COLO829 (cell line): ENCODE measurements at places on chromosomes 2 and 18.
A peak's percentile ranks its signal among the peaks of the same experiment; 100 is the strongest.

GRCh38 chr2:85698880-85699254 is 4.7 kb downstream of the GNLY start:
- no peak for DNase-seq

DNA sequence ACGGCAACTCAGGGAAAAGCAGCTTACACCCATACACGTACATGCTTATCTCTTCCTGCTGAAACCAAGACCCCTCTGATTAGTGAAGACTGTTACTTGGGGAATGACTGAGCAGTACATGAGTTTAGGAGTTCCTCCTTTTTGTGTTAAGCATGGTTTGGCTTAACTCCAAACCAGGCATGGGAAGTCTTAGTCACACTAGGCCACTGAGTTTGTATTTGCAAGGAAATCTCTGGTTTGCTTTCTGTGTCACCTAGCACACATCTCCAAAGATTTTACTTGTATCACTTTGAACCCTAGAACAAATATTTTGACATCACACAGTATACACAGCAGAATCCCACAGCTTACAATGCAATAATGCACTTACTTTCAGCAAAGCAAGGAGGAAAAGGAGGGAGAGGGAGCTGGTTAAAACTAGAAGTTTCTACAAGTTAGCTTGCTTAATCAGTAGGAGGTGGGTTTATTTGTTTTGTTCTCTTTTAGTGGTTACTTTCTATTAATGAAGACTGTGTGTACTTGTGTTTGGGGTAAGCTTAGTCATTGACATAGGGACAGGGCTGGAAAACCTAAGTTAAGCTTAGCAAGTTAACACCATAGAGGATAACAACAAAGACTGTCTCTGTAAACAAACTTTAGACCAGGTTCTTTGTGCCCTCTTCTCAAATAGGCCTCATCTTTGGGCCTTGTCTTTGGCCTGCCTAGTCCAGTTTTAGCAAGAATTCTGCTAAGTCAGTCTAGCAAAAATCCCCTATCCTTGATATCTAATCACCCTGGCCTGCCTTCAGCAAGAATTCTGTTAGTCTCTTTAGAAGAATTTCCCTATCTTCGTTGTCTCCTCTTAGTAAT is 219.4 kb downstream of the MREG start:
- DNase-seq = no peak

- no peak for DNase-seq
These were observed 259.7 kb downstream of the CMPK2 start for GRCh38 chr2:6605836-6606505.

GRCh38 chr2:64287202-64287740 is 143.1 kb upstream of the PELI1 start:
- DNase-seq = no peak

- DNase-seq = no peak
These were observed 110.7 kb downstream of the SH3RF3 start for GRCh38 chr2:109239720-109240119.

GRCh38 chr2:165762723-165763122 is 31.3 kb downstream of the GALNT3 start:
- no peak for DNase-seq

DNA sequence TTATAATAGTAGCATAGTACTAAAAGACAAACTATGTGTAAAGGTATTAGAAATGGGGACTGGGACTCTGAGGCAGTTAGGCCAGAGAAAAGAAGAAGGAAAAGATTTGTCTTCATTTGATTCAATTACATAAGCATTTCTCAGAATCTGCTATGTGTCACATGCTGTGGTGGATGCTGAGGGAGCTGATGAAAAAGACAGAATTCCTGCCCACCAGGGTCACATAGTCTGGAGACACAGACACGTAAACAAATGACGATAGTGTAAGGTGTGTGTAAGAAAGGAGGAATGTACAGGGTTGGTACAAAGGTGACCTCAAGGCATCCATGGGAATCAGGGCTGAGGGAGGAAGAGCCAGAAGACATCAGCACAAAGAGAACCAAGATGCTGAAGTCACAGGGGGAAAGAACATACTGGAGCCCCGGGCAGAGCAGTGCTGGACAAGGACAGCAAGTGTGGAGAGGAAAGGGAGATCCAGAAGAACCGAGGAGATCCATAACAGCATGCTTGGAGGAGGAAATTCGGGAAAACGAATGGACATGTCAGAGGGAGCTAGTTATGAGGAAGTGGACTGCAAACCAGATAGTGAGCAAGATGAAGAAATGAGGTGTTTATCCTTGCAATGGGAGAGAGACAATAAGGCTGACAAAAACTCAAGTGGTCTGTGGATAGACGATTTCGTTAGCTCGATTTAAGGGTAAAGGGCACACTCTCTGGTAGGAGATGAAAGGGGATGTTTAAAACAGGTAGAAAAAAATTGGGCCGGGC is 1.2 kb upstream of the MAPRE3 start:
- no peak for DNase-seq

DNA sequence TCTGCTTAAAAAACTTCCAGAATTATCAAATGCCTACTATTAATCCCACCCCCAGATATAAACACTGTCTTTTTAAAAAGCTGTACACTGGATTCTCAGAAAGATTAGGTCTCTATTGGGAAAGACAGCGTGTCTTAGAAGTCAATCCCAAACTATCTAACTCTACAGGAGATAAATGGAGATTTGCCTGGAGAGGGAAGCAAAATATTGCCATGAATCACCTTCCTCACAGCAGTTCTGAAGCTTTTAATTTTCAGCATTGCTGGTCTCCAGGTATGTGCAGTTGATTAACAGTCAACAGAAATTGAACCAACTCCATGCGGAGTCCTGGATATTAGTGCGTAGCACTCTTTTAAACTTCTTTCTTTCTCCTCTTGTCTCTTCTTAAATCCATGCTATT is 122.2 kb downstream of the DSC3 start:
- no peak for DNase-seq

DNA sequence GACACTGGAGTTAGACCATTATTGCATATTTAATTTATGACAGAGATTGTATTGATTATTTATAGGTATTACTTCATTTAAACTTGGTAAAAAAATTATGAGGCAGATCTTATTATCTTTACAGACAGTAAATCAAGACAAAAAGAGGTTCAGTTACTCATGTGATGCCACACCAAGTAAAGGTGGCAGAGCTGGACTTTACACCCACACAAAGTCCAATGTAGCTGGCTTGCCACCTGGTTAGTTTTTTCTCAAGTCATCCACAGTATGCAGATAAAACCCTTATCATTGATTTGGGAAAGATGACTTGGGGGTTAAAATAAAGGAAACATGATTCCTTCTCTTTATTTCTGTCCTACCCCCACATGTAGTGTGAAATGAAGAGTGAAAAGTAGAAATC is 137.2 kb downstream of the CNTNAP5 start:
- no peak for DNase-seq

GRCh38 chr2:62084801-62085200 is 111.1 kb upstream of the B3GNT2 start:
- DNase-seq = no peak

DNA sequence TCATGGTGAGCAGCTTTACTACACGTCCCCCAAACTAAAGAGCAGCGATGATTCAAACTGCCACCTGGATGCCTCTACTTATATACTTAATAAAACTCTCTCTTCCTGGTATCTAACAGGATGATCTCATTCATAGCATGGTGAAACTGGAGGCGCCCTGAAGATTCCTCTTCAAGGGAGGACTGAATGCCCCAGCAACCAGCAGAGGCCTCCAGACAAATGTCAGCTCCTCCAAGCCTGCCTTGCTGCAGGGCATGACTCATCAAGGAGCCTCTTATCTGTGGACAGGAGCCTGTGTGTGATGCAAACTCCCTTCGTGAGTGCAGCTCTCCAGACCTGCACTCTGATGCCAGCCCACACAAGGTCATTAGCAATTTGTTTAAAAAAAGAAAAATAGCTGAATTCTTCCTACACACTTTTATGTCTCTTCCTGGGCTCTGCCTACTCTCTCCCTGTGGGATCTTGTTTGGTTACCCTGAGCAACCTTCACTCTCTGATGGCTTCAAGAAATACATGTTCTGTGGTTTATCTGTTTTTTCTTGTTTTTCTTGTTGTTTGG is 30.2 kb downstream of the LONRF2 start:
- peak; percentile 88 for DNase-seq

GRCh38 chr2:43174368-43174916 is 52.0 kb downstream of the ZFP36L2 start:
- no peak for DNase-seq

DNA sequence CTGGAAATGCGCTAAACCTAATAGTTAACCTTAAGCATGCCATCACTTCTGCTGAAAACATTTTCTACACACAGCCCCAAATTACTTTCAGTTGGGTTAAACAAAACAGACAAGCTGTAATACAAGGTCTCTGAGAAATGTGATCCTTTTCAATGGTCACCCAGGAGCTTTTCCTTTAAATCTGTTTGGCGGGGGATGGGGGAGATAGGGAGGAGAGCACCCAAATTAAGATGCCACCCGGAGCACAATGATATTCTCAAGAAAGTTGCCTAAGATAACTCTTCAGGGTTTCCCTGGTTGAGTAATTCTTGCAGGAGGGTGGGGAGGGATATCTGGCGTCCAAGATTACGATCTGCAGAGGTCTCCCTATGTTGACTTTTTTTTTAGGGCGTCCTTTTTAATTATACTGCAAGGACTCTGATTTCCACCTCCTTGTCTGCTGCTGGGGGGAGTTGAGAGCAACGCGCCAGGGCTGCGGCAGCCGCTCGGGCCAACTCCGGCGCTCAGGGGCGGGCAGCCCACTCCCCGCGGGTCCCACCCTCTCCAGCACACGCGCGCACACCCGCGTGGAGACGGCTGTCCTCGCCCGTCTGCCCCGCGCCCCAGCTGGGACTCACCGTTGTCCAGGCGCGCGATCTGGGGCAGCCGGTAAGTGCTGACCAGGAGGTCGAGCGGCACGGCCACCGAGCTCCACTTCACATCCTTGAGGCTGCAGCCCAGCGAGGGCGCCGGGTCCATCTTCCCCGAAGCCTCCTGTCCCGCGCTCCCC is 807 bp downstream of the GAREM1 start:
- no peak for DNase-seq

DNA sequence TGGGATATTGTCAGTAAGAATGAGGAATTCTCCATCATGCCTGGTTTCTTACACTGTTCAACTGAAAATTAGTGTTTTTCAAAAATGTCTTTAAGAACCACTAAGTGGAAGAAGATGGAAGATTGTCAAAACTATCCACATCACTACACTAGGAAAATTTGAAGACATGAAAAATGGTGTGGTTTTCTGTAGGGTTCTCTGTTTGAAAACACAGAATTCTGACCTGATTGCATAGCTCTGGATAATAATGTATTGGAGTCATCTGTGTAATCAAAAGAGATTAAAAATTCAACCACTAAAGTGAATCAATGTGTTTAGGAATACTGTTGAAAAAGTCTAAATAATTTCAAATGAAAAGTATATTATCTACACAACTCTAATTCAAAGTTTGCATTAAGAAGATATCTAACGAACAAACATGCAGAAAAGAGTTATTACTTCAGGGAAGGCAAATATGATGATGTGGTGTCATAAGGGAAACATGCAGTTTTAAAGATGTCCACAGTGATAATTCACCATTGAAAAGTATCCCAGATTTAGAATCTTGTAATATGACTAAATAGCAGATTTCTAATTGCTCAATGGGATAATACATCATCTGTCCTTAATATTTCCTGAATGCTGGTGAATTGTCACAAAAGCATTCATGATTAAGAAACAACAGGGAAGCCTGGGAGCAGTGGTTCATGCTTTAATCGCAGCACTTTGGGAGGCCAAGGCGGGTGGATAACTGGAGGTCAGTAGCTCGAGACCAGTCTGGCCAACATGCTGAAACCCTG is 116.9 kb downstream of the ERBB4 start:
- no peak for DNase-seq

DNA sequence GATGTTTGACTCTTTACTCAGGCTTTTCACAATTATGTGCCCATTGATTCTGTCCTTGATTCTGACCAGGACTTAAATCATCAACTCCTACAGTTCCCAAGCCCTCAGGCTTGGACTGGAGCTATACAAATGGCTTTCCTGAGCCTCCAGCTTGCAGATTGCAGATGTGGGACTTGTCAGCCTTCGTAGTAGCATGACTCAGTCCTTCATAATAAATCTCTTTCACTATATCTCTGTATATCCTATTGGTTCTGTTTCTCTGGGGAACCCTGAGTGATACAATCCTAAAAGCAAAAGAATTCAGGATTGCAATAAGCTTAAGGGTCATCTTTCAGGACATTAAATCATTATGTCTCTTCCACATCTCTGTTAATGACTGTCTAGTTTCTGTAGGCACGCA is 356.6 kb downstream of the RIT2 start:
- no peak for DNase-seq

DNA sequence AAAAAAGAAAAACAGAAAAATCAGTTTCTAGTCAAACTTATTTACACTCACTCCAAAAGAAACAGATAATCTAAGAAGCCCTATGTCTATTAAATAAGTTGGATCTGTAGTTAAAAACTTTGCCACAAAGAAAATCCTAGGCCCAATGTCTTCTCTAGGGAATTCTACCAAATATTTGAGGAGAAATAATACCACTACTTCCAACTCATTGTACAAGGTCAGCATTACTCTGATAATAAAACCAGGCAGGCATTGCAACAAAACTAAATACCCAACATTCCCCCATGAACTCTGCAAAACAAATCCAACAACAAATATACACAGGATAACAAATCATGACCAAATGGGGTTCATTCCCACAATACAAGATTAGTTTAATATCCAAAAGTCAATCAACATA is 73.8 kb upstream of the ST8SIA5 start:
- no peak for DNase-seq

DNA sequence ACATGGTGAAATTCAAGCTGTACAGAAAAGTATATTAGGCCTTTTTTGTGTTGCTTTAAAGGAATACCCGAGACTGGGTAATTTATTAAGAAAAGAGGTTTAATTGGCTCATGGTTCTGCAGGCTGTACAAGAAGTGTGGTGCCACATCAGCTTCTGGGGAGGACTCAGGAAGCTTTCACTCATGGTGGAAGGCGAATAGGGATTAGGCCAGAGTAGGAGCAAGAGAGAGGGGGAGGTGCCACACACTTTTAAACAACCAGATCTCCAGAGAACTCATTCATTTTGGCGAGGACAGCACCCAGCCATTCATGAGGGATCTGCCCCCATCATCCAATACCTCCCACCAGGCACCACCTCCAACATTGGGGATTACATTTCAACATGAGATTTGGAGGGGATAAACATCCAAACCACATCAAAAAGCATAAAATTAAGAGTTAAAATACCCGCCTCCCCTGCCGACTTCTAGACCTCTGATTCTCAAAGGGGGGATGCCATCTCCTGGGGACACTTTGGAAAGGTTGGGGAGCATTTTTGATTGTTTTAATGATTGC is 15.1 kb upstream of the LIPG start:
- no peak for DNase-seq

DNA sequence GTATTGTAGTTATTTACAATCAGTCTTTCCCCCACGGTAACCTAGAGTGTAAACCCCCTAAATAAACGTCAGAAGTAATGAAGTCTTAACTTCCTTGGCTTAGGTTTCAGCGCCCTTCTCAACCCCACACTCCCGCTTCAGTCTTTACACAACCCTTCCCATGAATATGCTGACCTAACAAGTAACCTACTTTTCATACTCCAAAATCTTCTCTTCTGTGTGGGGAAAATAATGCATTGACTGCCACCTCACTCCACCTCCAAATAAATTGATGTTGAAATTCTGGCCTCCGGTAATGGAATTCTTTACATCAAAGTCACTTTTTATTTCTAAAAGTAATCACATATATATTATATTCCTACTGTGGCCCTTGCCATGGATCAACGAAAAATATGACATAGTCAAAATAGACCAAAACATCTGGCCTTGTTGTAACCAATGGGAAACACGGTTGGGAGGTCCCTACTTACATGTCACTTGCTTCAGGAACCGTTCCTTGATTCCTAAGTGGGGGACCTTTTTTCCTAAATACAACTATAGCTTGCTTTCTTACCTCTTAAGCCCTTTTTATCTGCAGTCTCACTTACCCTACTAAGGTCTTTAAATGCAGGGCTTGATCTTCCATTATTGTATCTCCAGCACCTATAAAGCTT is 961 bp downstream of the GEN1 start:
- DNase-seq = no peak
